ENCODE measurements at places on chromosomes 12 and 14.

DNA sequence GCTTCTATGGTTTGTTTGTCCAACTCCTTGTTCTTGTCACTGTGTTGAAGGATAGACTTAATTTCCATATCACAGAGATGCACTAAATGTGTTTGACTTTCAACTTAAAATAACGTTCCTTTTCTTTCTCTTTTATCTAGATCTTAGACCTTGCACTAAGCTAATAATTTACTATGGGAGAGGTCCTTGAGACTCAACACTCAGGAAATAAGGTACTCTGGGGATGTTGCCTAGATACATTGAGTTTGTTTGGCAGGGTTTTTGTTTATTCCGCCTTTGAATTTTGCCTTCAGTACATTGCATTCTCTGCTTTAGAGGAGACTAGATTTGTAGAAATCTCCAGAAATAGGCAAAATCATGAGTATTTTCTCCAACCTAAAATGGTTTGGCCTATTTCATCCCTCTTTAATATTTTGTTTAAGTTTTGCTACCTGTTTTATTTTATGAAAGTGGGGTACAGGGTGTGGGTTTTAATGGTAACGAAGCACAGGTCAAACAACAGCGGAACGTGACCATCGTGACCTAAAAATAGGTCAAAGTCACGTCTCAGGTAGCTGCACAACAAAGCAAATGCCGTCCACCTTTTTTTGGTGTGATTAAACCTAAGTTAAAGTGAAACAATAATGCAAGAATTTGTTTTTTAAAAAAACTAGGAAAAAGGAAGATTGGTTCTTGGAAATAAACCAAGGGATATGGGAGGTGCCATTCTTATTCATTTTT lies 115.3 kb upstream of the CPSF6 start:
- DNase-seq = no peak

- no peak for DNase-seq
Measured at GRCh38 chr14:98633380-98633779, 638.6 kb downstream of the BCL11B start.

DNA sequence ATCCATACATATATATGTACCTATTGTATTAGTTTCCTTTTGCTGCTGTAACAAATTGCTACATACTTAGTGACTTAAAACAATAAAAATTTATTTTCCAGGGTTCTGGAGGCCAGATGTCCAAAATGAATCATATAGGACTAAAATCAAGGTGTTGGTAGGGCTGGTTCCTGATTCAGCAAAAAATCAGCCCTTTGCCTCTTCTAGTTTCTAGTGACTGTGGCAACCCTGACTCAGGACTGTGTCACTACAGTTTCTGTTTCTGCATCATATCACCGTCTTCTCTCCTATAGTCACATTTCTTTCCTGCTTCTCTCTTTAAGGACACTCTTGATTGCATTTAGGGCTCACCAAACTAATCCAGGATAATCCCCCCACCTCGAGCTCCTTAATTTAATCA lies 386.3 kb upstream of the TBX3 start:
- DNase-seq = no peak

DNA sequence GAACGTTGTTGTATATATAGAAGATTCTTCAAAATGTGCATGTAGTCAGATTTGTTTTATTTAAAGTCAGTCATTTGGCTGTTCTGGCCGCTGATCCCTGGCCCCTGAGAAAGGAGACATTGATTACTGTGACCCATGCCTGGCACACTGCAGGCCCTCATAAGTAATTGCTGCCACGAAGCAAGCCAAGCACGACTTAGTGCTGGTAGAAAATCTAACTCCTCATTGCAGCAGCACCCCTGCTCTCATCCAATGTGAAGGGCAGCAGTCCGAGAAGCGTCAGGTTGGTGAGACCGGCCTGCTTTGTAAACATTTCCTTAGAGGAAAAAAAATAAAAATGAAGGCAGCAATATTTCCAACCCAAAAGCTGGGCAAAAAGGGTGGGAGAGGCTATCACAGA lies 22.8 kb upstream of the TMTC2 start:
- no peak for DNase-seq

DNA sequence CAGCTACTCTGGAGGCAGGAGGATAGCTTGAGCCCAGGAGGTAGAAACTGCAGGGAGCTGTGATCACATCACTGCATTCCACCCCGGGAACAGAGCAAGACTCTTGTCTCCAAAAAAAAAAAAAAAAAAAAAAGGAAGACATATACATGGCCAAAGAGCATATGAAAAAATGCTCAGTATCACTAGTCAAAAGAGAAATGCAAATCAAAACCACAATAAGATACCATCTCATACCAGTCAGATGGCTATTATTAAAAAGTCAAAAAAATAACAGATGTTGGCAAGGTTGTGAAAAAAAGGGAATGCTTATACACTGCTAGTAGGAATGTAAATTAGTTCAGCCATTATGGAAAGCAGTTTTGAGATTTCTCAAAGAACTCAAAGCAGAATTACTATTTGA lies 174.8 kb upstream of the ATF7IP start:
- DNase-seq = no peak

- no peak for DNase-seq
Measured at GRCh38 chr12:58425481-58426392, 484.4 kb downstream of the ATP23 start.

GRCh38 chr12:114894076-114894475 lies 210.1 kb upstream of the TBX3 start:
- no peak for DNase-seq

DNA sequence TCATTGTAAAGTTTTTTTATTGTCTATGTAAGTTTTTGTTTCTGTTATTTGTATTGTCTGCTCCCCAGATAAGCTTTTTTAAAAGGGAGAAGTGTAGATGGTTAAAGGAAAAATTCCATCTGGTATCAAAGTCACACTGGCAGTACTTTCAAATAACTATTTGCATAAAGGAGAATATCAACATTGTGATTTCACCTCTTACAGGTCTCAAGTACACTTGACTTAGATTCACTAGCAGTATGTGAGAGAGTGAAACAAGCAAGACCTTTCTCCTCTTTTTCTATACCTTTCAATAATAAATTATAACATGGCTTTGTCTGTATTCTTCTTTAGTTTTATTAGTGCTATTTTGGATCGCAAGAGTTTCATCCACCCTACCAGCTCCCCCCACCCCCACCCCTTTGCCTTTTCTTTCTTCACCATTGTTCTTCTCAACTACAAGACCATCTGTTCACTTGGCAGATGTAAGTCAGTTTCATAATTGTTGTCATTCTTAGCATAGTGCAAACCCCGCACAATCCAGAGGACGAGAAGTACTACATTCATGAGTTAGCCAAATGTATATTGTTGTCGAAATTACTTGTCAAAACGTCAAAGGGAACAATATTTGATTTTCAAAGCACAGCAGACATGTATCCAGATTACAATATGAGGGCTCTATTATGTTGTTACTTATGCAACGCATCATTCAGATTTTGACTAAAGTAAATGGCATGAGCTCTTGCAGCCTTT lies 602.7 kb upstream of the FLRT2 start:
- no peak for DNase-seq

Data from lower leg skin (tissue), 4 donors.